ENCODE measurements at places on chromosomes 2 and 18.

DNA sequence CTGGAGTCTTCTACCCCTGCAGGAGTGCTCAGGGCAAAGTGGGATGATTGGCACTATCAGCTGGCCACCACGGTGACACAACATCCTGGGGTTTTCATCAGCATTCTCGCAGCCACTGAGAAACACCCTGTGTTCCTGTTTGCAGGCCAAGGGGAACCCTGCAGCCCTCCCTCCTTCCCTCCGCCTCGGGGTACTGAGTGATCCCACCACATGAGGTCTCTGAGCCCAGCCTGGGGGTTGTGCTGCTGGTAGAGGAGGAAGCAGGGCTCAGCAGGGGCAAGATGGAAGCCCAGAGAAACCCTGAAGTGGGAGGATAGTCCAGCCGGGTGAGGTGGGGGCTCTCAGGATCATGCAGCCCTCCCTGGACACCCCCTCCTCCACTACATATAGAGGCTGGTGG lies at the start of gene OXER1:
OXER1 (minus strand) TSS at position 40 of the 400 bp plus-strand sequence. CDS start 73 bp downstream, outside the sequence.
- no peak for DNase-seq

- DNase-seq, result peak; percentile 4
These were observed 53.7 kb upstream of the SLC4A10 start for GRCh38 chr2:161570424-161571050.

DNA sequence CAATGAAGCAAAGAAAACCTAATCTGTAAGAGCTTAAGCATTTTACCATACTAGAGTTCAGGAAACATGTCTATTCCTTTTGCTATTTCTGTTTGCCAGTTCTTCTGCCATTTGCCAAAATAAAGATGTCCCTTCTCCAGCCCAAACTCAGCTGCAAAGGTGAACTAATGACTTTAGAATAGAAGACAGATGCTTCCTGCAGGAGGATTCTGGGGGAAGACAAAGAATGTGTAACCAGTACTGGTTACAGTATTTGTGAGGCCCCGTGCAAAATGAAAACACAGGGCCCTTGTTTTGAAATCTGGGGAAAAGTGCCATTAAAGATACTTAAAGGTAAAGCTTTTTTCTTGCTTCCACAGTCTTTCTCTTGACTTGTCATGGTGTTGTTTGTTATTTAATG lies 34.3 kb upstream of the MTX2 start:
- DNase-seq, result no peak

- no peak for DNase-seq
These were observed 190.1 kb upstream of the AGAP1 start for GRCh38 chr2:235303499-235304291.

- no peak for DNase-seq
These were observed 33.0 kb downstream of the ERBB4 start for GRCh38 chr2:212505586-212505985.

GRCh38 chr2:2173633-2174032 lies 157.4 kb downstream of the MYT1L start:
- DNase-seq, result no peak

DNA sequence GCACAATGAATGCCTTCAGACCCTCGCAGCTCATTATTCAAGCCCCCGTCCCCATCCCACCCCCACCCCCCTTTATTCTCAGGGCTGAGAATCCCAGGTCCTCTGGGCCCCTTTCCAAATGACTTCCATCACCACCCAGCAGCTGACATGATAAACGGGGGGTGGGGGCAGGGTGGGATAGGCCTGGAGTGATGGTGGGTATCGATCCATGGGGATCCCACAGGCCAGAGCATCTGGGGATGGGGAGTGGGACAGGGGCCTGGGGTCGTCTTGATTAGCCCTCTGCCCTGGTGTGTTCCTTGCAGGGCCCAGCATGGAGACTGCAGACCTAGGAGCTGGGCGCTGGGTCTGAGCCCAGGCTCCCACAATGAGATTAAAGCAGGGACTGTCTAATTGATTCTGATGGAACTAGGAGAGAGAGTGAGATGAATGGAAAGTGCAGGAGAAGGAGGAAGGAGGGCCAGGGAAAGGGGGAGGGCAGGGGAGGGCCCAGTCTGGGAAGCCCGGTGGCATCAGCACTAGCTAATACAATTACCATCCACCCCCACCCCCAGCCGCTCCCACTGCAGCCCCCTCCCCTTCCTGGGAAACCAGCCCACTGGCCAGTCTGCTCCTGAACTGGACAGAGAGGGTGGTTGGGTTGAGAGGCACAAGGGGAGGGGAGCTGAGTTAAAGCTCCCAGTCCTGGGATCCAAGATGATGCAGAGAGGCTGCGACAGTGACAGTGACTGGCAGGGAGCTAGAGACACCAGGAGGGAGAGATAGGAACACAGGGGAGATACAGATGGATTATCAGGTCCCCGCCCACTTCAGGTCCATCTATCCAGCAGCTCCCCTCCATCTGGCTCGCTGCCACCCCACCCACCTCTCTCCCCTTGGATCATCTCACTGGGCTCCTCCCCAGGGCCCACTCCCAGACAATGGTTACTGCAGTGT lies 13.1 kb upstream of the TNS1 start:
- no peak for DNase-seq

DNA sequence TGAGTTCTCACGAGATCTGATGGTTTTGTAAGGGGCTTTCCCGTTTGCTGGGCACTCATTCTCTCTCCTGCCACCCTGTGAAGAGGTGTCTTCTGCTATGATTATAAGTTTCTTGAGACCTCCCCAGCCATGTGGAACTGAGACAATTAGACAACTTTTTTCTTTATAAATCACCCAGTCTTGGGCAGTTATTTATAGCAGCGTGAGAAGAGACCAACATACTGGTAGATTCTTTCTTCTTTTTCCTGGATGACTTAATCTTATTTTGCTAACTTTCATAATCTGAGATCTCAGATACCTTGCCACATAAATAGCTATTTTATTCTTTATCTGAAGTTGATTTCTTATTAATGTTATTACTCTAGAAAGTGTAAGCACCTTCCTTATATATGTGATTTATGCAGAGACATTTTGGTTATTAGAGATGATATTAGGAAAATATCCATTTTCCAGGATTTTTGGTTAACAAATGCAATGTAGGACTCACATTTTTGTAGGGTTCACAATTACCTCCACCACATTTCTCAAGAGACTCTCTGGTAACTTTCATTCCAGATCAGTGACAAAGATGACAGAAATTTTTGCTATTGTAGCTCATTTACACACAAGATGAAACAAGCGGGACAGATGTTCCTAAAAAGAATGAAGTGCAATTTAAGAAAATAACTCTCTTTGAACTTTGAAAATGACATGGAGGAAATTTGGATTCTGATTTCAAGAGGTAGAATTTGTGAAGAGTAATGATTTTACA lies 97.9 kb upstream of the RND3 start:
- DNase-seq, result no peak

DNA sequence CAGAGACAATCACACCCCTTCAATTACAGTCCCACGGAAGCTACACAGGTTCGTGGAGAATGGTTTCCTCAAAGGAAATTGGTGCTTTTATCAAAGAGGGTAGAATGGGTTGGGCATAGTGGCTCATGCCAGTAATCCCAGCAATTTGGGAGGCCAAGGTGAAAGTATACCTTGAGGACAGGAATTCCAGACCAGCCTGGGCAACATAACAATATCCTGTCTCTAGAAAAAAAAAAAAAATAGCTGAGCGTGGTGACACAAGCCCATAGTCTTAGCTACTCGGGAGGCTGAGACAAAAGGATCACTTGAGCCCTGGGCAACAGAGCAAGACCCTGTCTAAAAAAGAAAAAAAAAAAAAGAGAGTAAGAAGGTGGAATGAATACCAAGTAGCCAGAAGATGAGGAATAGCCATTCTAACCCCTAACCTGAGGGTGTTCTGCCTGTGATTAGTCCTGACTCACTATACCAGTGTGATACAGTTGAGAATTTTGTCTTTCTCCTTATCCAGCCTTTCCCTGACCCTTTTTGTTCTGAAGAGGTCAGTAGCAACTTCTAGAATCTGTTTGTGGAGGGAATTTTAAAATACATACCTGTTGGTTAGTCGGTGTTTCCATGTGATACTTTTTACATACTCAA lies 283.2 kb downstream of the MREG start:
- no peak for DNase-seq

DNA sequence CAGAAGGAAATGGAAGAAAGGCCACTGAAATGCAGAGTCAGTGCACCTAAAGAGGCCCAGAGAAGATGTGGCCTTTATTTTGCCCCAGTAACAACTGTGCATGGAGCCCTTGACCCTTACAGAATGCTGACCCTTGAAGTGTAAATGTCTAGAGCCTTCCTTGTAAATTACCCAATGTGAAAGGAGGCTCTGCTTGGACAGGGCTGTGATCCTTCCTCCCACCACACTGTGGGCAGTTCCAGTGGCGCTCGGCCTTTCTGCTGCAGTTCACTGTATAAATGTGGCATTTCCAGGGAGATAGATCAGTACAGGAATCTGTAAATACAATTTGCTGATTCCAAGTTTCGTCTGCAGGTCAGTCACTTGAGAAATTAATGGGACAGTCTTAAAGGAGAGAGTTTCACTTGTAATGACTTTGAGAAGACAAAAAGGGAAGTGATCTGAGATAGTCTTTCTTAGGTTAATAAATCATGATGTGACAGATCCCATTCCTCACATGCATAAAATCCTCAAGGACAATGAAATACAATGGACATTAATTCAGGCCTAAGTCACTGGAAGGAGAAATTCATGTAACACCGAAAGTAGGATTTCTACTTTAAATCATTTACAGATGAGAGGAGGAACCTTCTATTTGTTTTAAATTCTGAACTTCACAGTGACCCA lies 133.8 kb upstream of the LMAN1 start:
- DNase-seq, result no peak

GRCh38 chr2:120239488-120240287 lies 13.0 kb upstream of the RALB start:
- DNase-seq, result peak; percentile 88

DNA sequence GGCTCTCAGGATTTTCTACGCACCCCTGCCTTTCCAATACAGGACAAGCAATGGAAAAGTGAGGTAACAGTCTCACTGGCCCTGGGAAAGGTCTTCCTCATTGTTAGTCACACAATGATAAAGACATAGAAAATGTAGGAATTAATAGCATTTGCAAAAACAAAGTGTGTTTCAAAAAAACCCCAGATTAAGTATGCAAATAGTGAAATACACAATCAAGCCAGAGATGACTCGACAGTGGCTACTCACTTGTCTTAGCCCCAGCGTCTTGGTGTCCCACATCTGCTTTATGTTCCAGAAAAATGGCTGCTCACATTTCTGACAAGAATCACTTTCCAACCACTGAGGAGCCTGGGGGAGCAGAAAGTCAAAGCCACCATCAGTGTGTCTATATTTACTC lies 47.0 kb upstream of the AP1S3 start:
- no peak for DNase-seq

- DNase-seq, result no peak
These were observed 188.3 kb downstream of the TWIST2 start for GRCh38 chr2:239035997-239036731.

- DNase-seq, result no peak
These were observed 22.7 kb downstream of the RUFY4 start for GRCh38 chr2:218091746-218092145.

DNA sequence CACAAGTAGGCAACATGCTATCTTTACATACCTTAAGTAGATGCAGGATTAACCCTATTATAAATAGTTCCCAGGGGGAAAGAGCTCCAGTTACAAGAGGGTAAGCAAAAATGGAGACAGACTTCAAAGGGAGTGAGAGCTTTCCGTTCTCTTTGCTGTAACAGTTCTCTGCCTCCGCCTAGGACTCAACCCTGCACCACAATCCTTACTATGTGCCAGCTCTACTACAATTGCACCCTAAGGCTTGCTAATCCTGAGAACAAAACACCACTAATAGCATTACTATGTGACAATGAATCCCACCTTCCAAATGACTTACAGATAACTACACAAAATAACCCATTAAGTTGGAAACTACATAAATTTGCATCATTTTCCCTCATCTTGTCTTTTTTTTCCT lies 7.7 kb downstream of the ZBTB14 start:
- DNase-seq, result no peak

- DNase-seq, result no peak
These were observed 192.4 kb downstream of the AFF3 start for GRCh38 chr2:99949963-99950362.

DNA sequence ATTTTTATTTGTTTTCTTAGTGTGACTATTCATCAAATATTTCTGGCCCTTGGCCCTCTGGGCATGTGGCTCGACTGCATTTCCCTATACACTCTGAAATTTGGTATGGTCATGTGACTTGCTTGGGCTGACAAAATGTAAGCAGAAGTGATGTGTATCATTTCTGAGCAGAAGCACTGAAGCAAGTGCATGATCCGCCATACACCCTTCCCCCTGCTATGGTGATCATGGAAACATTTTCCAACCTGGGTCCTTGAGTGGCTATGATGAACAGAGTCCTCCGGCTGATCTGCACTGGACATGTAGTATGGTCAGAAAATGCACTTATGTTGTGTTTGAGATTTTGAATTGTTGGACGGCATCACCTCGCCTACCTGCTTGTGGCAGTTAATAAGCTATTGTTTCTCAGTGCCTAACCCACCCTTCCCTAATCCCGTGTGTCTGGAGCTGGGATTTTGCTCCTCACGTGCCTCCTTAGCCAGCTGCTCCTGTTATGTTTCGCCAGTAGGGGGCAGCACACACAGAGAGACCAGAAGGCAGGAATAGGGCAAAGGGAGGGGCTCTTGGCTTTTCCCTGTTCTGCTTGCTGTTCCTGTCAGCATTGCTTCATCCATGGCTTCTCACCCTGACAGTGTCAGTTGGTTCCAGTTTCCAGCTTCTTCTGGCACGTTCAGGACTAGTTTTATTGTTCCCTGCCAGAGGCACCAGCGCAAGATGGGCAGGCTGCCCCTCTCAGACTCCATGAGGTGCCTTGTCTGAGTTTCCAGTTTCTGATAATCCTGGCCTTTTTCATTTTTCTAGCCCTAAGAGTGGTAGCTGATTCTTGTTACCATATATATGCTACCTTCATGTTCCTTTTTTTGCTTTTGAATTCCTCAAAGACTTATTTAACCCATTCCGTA lies 207.4 kb downstream of the ARL6IP6 start:
- DNase-seq, result peak; percentile 6

DNA sequence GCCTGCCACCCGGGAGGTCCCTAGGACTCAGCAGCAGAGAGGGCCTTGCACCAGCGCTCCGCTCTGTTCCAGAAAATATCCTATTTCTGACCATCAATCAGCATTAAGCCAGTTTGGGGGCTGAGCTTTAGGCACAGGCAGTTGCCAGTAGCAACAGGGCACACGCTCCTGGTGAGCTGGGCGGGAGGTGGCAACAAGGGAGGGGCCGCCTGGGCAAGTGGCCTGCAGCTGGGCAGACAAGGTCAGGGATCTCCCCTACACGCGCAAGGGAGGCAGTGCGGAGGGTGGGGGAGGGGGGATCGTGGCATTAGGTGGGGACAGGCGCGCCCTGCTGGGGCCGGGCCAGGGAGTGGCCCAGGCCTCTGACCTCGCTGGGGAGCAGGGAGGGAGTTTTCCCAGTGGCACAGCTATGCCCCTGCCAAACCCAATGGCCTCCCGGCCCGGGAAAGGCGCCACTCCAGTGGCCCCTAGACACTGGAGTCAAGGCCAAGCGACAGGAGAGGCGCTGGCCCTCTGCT lies 302.8 kb downstream of the NCKAP5 start:
- DNase-seq, result no peak

GRCh38 chr2:207825978-207826377 lies 56.3 kb upstream of the FZD5 start:
- DNase-seq, result no peak

- peak; percentile 36 for DNase-seq
These were observed 97.3 kb upstream of the PIEZO2 start for GRCh38 chr18:11246495-11247300.

GRCh38 chr2:39059366-39059952 lies 61.4 kb downstream of the SOS1 start:
- DNase-seq, result peak; percentile 76

- peak; percentile 60 for DNase-seq
These were observed 254.6 kb upstream of the RBBP8 start for GRCh38 chr18:22678486-22678885.
